Fibroblast of the aortic adventitia (primary cell): ENCODE measurements at places on chromosomes 1 and 21.

- no peak for DNase-seq
Measured at GRCh38 chr1:12529640-12530174, 88.3 kb downstream of the DHRS3 start.

DNA sequence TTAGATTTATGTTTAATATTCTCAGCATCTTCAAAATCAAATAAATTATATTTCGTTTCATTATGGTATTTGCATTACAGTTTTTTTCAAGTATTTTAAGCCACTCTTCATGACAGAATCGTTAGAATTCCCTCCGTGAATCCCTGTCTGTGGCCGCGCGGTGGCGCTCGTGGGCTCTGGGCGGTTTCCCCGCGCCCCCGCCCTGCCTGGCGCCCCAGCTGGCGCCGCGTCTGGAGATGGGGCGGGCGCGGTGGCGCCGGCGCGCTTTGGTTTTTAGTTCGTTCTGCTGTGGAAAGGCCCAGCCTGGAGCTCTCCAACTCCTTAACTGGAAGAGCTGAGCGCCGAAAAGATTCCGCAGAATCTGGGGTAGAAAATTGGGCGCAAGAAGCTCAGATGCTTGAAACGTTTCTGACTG lies 25.7 kb downstream of the PRMT2 start:
- DNase-seq = peak; percentile 83

GRCh38 chr1:12597792-12598191 lies 20.2 kb downstream of the DHRS3 start:
- no peak for DNase-seq

- peak; percentile 8 for DNase-seq
Measured at GRCh38 chr1:9009438-9010370, 16.5 kb downstream of the SLC2A7 start.

- DNase-seq = no peak
Measured at GRCh38 chr21:31706562-31706961, 25.4 kb downstream of the SCAF4 start.
